ENCODE measurements at places on chromosomes 5 and 9.

DNA sequence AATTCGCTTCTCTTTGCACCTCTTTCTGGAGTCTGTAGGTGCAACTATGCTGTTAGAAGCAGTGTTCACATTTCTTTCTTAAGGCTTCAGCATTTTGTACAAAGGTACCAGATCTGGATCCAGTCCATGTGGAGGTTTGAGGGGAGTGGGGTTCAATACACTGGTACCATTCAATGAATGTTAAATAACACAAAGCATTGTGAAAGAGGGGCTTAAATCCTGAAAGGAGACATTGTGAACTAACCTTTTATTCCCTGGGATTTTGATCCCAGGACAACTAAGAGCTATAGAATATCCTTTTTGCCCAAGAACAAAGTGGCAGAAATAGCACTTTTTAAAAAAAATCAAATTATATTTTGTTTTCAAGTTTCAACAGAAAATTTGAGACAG is 107.7 kb upstream of the VCAN start:
- no peak for DNase-seq

DNA sequence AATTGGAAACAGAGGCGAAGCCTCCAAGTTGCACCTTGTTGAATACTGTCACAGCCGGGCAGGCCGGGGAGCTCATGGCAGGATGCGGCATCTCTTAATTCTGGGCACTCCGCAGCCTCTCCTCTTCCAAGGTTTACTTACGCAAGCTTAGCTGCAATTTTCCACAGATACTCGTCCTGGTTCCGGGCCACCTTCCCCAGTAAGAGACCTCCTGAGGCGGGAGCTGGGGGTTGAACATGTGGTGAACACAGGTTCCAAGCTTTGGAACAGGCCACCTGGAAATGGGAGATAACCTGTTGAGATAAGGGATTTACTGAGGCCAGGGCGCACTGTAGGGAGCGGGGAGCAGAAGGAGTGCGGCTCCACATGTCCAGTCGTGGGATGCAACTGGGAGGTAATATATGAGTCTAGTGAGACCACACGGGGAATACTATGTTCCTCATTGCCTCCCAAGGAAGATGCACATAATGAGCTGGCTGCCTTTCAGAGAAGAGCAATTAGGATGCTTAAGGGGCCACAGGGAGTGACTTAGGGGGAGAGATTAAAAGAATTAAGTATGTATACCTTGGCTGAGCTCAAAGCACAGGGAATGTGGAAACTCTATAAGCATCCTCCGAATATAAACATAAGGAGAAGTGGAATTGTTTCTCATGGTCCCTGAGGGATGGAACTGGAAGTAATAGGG is 335.2 kb downstream of the CWC27 start:
- DNase-seq, result no peak

DNA sequence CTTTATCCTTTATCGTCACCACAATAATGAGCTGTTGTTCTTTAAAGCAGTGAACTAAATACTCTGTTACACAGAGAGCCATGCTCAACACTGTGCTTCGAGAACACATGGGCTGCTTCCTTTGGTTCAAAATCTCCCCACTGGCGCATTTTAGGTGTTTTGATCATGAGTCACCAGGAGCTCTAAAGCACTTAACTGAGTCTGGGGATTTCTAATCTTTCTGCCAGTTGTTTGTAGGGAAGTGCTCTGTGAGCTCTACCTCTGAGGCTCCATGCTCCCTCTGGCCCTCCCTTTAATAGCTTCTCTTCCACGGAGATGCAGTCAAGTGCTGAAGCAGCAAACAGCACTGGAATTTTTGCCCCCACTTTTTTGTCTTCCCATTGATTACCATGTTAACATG is 17.0 kb downstream of the ERAP2 start:
- no peak for DNase-seq

- DNase-seq, result no peak
These were observed 401.2 kb downstream of the IRX1 start for GRCh38 chr5:3996707-3997336.

GRCh38 chr5:95923918-95924544 is 37.6 kb downstream of the ELL2 start:
- no peak for DNase-seq

GRCh38 chr9:76151267-76151666 is 243.0 kb downstream of the RFK start:
- DNase-seq, result no peak

GRCh38 chr9:81529556-81530193 is 159.7 kb downstream of the TLE1 start:
- DNase-seq, result no peak

DNA sequence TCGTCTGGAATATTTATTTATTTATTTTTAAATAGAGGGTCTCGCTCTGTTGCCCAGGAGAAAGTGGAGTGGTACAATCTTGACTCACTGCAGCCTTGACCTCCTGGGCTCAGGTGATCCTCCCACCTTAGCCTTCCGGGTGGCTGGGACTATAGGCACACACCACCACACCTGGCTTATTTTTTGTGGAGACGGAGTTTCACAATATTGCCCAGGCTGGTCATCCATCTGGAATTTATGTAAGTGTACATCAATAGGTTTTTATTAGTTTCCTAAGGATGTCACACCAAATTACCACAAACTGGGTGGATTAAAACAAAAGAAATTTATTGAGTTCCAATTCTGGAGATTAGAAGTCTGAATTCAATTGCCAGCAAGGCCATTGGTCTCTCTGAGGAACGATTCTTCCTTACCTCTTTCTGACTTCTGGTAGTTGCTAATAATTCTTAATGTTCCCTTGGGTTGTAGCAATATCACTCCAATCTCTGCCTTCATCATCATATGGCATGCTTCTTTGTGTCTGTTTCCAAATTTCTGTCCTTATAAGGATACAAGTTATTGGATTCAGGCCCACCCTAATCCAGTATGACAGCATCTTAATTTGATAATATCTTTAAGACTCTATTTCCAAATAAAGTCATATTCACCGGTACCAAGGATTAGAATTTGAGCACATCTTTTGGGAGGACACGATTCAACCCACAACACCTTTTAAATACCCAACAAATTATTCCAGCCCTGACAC is 16.3 kb upstream of the RAD23B start:
- DNase-seq, result no peak

- no peak for DNase-seq
These were observed 68.4 kb downstream of the RNF130 start for GRCh38 chr5:180003127-180003526.

DNA sequence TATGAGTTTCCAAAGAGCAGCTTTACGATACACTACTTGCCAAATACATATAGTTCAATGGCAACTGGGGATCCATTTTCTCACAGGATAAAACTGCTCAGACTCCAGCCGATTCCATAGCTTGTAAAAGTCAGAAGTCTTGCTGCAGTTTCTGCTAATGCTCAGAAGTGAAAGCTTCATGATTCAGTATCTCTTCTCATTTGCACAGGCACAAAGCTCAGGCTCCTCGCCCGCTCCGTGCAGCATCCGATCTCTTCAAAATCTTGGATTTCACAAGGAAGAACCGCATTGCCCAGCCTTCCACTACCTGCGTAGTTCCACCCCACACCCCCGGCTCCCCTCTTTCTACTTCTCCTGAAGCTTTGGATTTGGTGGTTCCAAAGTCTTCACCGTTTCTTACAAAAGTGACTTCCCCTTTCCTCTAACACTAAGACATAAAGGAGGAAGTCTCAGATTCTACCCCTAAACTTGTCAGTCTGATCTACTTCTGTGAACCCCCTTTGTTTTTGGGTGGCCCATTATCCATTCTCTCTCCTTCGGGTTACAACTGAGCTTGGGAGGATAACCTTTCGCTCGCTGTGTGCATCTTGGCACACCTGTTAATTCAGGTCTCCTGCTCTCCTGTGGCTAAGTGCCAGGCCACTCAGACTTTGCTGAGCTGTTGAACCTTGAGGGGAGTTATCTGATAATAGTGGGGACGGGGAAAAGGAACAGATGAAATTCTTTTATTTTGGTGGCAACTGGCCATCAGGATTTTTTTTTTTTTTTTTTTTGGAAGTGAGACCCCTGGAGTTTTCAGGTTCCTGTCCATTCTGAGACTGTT is 194.1 kb downstream of the GNA14 start:
- no peak for DNase-seq

GRCh38 chr5:640461-641330 is 28.6 kb downstream of the CEP72 start:
- DNase-seq, result no peak

GRCh38 chr5:88889189-88890069 is 6.4 kb upstream of the MEF2C start:
- no peak for DNase-seq

- no peak for DNase-seq
These were observed 143.4 kb upstream of the APC start for GRCh38 chr5:112594095-112594850.

DNA sequence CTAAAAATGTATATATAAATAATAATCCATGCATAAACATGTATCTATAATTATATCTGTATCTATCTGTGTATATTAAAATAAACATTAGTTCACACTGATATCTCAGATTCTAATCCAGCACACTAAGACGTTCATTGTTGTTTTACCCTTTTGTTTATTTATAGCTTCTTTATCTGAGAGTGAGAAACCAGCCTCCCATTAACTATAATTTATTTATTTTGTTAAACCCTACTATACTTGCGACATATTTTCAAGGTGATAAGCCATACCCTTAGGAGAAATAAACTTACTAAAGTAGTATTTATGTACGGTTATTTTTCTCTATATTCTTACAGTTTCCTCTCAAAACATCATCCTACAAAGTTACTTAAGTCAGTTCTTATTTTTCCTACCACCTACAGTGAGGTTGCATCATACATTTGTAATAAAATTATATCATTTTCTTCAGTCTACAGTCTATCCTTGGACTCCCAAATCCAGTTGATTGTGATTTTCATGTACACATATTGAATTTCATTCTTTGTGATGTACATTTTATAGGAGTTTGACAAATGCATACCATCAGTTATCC is 726.4 kb upstream of the FAM174A start:
- no peak for DNase-seq

DNA sequence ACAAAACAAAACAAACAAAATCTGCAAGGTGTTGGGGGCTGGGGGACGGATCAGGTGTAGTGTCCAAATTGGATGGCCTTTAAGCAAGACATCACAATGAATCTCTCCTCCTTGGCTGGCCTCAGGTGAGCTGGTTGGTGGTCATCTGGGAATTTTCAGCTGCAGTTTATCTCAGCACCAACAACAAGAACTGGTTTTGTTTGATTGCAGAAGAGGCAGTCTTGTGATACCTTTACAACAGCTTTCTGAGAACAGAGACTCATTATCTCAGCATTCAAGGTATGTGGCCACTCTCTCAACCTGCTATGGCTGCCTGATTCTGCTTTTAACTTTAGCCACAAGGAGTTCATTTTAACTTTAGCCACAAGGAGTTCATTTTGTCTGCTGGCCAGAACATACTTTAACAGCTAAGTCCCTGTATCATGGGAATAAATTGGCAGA is 1543.4 kb downstream of the EFNA5 start:
- DNase-seq, result no peak

- DNase-seq, result peak; percentile 19
These were observed 494 bp downstream of the CERT1 start for GRCh38 chr5:75510836-75511434.

DNA sequence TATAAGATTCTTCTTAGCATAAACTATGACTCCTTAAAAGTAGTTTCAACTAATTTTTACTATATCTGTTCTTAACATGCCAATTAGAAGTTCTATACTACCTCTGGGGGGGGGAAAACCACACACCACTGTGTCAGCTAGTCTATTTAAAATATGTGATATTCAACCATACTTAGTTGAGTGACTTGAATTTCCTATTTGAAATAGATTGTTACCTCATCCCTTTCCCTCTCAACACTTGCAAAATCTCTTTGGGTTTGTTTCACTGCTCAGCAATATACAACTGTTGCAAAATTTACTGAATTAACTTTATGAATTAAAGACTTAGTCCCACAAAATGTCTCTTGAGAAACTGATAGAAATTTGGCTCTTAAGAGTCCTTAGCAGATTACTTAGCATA is 151.1 kb upstream of the POU5F2 start:
- no peak for DNase-seq

GRCh38 chr5:58281189-58281588 is 178.7 kb downstream of the PLK2 start:
- no peak for DNase-seq

DNA sequence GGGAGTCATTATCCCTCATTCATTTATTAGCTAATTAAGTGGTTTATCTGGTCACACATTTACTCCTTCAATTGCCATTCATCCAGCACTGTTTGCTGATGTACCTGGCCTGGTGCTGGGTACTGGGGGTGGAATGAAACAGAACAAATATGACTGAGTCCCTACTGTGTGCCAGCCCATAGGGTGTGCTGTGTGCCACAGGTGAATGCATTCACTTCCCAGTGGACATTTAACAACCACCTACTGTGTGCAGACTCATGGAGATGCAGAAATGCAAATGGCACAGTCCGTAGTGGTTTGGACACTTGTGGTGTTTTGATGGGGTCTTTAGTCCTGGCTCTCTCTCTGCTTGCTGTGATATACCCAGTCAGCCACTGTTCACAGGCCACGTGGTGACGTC is 10.5 kb downstream of the NEK6 start:
- DNase-seq, result no peak

- DNase-seq, result no peak
These were observed 47.6 kb downstream of the JAKMIP2 start for GRCh38 chr5:147734894-147735293.

GRCh38 chr9:113349066-113349444 is 286 bp upstream of the BSPRY start:
- no peak for DNase-seq

GRCh38 chr5:1784197-1785050 is 15.2 kb downstream of the MRPL36 start:
- DNase-seq, result no peak

- peak; percentile 6 for DNase-seq
These were observed 978 bp upstream of the UBE2B start for GRCh38 chr5:134370311-134370870.

DNA sequence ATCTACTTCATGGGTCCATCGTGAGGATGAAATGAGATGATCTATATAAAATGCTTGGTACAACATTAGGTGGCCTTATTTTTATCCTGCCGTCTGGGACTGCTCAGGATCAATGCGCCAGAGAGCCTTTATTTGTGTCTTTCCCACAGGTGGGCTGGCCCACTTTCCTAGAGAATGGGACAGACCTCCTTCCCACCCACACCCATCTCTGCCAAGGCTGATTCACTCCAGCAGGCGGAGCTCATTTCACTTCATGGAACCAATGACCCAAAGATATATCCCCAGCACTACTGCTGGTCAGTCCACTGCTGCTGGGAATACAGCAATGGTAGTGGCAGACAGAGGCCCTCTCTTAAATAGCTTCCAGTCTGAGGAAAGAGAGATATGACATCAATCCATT is 35.7 kb downstream of the TGFBI start:
- no peak for DNase-seq

GRCh38 chr9:25716220-25716872 is 38.1 kb upstream of the TUSC1 start:
- DNase-seq, result no peak

- DNase-seq, result no peak
These were observed 72.7 kb downstream of the NTRK2 start for GRCh38 chr9:84742261-84742660.

All from stimulated activated CD4-positive, alpha-beta T cell treated with anti-CD3 and anti-CD28 coated beads, TNF-alpha, amount 100 ng/mL, for 4 hours (primary cell).